Activated CD4-positive, alpha-beta T cell treated with anti-CD3 and anti-CD28 coated beads, Interleukin-2, Interleukin-4, amounts not matched to agents 100 ng/mL and 50 ng/mL, durations not matched to agents 16 hours and 8 hours (primary cell): ENCODE measurements at places on chromosomes 3 and 15.

- DNase-seq, result no peak
These were observed 29.3 kb downstream of the LIMD1 start for GRCh38 chr3:45623846-45624245.

DNA sequence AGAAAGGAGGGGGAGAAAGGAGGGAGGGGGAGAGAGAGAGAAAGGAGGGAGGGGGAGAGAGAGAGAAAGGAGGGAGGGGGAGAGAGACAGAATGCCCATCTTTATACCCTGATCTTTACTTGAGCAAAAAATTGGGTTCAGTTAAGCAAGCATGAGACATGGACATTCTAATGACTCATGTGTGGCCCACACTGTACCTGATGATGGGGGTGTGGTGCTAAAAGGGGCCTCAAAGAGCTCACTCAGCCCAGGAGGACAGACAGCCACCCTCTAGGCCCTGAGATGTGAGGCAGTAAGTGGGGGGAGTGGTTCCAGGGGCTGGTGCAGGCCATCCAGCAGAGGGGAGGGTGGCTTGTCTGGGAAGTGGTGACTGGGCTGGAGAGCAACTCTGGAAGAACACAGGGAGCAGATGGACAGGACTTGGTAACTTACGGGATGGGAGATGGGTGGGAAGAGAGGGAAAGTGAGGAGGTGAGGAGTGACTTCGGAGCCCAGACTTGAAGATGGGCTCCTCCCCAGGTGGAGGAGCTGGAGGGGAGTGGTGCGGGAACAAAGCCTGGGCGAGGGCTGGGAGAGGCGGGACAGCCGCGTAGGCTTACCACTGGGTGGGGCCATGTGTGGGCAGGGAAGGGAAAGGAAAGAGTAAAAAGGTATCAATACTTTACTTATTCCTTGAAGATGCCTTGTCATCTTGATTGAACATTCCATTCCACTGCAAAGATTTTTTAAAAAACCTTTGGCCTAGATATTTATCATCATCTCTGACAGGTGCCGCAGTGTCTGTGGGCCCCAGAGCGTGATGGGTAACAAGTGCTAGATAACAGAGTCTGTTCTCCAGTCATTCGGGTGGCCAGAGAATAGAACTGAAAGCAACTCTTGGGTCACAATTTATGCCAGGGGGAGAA lies 32.3 kb downstream of the TSPAN3 start:
- DNase-seq, result no peak

GRCh38 chr3:126753191-126754160 lies 49.4 kb downstream of the CHCHD6 start:
- DNase-seq, result no peak

DNA sequence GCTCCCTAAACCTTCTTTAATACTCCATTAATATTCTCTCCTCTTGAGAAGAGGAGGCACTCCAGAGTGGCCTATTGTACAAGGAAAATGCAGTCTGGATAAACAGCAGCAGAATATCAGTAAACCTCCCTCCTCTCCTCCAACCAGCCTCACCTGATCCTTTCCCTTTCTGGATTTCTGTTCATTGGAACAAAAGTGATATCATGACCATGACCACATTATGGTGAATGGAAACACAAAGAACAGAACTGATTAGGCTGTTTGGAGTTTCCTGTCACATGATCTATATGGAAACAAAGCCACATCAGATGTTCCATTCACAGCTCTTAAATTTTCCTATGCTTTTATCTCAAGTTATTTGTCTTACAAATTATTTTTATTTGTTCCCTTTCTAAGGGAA lies 14.6 kb downstream of the C2CD4B start:
- DNase-seq, result no peak

DNA sequence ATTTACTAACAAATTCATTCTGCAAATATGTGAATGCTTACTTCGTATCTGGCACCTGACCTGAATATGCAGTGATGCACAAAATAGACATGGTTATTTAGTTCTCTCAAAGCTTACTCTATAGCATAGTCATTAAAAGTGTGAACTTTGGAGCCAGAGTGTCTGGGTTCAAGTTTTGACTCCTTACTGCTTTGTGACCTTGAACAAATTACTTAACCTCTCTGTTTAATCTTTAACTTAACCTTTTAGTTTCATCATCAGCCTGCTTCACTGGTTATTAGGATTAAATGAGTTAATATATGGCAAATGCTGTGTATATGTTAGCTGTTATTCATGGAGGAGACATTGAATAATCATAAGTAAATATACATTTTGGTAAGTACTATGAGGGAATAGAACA lies 12.1 kb upstream of the MGA start:
- DNase-seq, result no peak

- DNase-seq, result peak; percentile 51
These were observed 817 bp downstream of the USP3 start for GRCh38 chr15:63504979-63505841.

DNA sequence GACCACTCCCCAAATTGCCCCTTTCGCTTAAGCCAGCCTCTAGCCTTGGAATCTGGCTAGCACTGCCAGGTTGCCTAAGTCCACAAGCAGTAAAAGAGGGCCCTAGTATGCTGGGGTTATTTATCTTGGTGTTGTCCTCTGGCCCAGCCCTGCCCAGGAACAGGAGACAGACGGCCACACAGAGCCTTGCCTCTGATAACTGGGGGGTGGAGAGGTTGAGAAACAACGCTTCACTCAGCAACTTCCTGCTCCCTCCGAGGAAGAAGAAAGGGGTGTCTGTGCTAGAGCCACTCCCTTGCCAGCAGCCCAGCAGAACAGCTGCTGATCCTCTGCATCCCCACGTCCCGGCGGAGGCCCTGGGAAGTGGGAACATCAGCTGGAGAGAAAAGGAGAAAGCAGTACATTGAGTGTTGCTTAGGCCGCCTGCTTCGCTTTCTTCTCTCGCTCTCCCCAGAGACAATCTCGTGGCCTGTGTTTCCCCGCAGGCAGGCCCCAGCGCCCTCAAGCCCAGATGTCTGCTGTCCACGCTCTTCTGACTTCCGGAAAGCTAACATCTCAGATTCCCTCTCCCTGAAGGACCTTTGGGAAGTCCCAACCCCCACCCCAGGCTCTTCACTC lies 22.6 kb upstream of the C3orf70 start:
- DNase-seq, result no peak
